ENCODE measurements at places on chromosomes 16 and 17. TPM values are rescaled to one million over a fixed set of nuclear protein-coding genes. Genes with fewer than 3 reads are reported as not detected.

- DNase-seq, result peak; percentile 54
- H3K4me3 ChIP-seq, result no peak overlapping the region
- no peaks in the 10 kb centered on the region for H3K4me1 ChIP-seq
- H3K27me3 ChIP-seq, result no peaks in the 10 kb centered on the region
These were observed 144.7 kb upstream of the SOX9 start for GRCh38 chr17:71976011-71976649.

DNA sequence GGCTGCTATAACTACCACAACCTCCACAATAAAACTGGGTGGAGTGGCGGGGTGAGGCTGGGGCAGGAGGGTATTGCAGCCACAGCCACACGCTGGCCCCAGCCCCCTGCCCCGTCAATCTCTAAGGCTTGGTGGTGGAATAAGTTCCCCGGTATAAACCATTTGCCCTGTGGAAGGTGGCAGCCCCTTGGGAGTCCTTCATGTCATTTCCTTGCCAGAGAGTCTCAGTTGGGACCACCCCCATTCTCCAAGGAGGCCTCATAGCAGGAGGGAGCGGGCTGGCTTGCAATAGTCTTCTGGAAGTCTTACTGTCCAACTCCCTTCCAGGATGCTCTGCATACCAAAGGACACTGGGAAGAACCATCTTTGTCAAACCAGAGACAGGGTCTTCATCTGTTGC, 19.4 kb downstream of the CD300A start:
- no peaks in the 10 kb centered on the region for H3K4me1 ChIP-seq
- no peaks in the 10 kb centered on the region for H3K27me3 ChIP-seq
- no peak overlapping the region for H3K4me3 ChIP-seq
- no peaks in the 10 kb centered on the region for H3K36me3 ChIP-seq

- H3K4me1 ChIP-seq, result no peaks in the 10 kb centered on the region
- no peaks in the 10 kb centered on the region for H3K27me3 ChIP-seq
- DNase-seq, result no peak
- no peak overlapping the region for H3K4me3 ChIP-seq
- H3K36me3 ChIP-seq, result no peaks in the 10 kb centered on the region
- no peak overlapping the region for H3K27ac ChIP-seq
These were observed 347.5 kb upstream of the ASIC2 start for GRCh38 chr17:33640629-33641028.

PRSS33 gene
- total RNA-seq, result not detected

GRCh38 chr16:84048270-84048669, 5.7 kb upstream of the SLC38A8 start:
- H3K4me1 ChIP-seq, result peaks cover 27% of the 10 kb centered on the region
- peak; percentile 89 for DNase-seq
- H3K27me3 ChIP-seq, result no peaks in the 10 kb centered on the region
- H3K27ac ChIP-seq, result peak overlapping the region; percentile 73

DNA sequence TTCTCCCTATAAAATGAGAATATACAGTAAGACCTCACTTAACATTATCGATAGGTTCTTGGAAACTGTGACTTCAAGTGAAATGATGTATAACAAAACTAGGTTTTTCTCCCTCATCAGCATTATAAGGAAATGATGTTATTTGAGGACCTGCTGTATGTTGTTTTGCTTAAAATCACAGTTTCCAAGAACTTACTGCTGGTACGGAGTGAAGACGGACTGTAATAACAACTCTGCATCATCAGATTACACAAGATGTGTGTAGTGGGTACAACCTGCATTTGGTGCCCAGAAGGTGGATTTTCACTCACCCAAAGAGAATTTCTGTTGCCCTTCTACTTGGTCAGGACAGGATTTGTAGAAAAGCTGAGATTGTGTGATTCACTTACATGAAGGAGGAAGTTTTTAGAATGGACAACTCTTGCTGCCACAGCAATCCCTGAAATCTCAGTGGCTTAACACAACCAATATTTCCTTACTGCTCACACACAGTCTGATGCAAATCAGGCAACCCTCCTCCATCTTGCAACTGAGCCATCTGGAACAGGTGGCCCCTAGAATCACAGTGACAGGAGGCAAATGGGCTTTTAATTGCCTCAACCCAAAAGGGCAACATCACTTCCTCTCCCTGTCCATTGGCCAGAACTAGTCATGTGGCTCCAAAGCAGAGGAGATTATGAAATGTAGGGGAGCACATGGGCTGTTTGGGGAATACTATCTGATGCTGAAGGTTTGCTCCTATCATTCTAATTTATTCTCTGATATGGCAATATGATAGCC, 67.6 kb upstream of the CACNG5 start:
- peaks cover 15% of the 10 kb centered on the region for H3K4me1 ChIP-seq
- DNase-seq, result no peak
- no peaks in the 10 kb centered on the region for H3K27me3 ChIP-seq
- no peak overlapping the region for H3K27ac ChIP-seq
- H3K4me3 ChIP-seq, result no peak overlapping the region
- no peaks in the 10 kb centered on the region for H3K36me3 ChIP-seq

TERB1 gene
- total RNA-seq, result not detected

DNA sequence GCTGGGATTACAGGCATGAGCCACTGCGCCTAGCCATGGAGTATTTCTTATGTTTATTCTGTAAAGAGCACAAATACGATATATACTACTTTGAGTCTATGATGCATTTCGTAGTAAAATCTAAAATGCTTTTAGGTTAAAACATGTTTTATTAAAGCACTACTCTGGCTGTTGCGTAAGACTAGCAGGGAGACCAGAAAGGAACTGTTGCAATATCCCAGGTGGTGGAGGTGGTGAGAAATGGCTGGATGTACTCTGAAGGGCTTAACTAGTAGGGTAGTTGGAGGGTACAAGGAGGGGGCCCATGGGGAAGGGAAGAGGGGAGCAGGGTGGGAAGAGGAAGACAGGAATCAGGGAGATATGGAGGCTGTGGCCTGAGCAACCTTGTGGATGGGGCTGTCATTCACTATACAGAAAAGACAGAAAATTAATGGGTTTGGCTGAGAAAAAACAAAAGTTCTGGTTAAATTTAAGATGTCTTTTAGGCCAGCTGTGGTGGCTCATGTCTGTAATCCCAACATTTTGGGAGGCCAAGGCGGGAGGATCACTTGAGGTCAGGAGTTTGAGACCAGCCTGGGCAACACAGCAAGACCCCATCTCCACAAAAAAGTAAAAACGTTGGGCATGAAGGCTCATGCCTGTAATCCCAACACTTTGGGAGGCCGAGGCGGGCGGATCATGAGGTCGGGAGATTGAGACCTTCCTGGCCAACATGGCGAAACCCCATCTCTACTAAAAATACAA, 35.8 kb downstream of the ST3GAL2 start:
- no peak for DNase-seq
- no peak overlapping the region for H3K4me3 ChIP-seq
- H3K27me3 ChIP-seq, result no peaks in the 10 kb centered on the region
- H3K4me1 ChIP-seq, result no peaks in the 10 kb centered on the region

SHISA9 gene
- 4.6 TPM for total RNA-seq

DNA sequence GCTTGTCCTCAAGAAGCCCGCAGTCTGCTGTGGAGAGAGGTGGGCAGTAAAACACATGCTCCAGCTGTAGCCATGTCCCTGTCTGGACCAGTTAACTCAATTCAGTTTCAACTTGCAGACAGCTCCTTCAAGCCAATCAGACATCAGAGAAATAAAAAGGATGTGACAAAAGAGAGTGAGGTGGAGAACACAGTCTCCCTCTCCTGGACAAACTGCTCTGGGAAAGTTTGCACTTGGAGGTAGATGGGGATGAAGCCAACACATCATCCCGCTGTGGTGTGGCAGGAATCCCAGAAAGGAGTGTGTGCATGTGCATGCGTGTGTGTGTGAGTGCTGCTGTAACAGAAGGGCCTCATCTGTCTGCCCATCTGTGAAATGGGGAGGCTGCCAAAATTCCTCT, 358.6 kb upstream of the ASIC2 start:
- no peak overlapping the region for H3K4me3 ChIP-seq
- no peaks in the 10 kb centered on the region for H3K4me1 ChIP-seq
- DNase-seq, result no peak
- H3K27me3 ChIP-seq, result no peaks in the 10 kb centered on the region
- H3K27ac ChIP-seq, result no peak overlapping the region

- DNase-seq, result no peak
- H3K27me3 ChIP-seq, result no peaks in the 10 kb centered on the region
- no peaks in the 10 kb centered on the region for H3K4me1 ChIP-seq
- H3K27ac ChIP-seq, result no peak overlapping the region
- no peaks in the 10 kb centered on the region for H3K36me3 ChIP-seq
These were observed 46.0 kb upstream of the ADAMTS18 start for GRCh38 chr16:77480681-77481315.

DNA sequence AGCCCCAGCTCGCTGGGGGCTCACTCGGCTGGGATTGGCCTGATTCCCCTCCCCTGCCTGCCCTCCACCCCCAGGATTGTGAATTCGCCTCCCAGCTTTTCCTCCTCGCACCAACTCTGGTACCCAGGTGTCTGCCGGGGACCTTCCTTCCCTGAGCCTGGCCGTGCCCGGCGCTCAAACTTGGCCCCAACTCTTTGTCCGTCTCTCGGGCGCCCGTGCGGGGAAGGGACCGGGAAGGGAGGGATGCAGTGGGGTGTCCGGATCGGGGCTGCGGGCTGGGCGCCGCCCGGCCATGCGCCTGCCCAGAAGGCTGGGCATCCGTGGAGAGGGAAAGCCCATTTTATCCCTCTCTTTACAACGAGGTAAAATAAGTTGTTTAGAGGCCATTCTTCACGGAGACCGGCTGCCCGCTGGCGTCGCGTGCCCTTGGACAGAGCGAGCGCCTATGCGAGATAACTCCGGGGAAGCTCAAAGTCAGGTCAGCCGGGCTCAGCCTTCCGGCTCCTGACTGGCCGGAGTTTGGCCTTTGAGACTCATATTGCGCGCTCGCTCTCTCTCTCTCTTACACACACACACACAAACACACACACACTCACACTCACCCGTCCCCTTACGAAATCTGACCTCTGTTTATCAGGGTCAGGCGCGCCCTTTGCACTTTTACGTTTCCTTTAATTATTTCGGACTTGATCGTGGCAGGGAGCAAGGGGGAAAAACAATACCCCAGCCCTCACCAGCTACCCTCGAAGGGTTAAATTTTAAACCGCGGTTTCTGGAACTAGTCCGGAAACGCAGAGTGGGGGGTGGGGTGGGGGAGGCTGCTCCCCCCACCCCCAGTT, 774 bp upstream of the MAF start:
- DNase-seq, result peak; percentile 42
- no peaks in the 10 kb centered on the region for H3K27me3 ChIP-seq
- peak overlapping the region; percentile 63 for H3K27ac ChIP-seq
- H3K36me3 ChIP-seq, result no peaks in the 10 kb centered on the region

- no peaks in the 10 kb centered on the region for H3K27me3 ChIP-seq
- H3K4me3 ChIP-seq, result no peak overlapping the region
- H3K4me1 ChIP-seq, result peaks cover 3% of the 10 kb centered on the region
- H3K36me3 ChIP-seq, result no peaks in the 10 kb centered on the region
- no peak overlapping the region for H3K27ac ChIP-seq
- no peak for DNase-seq
These were observed 68.7 kb upstream of the IRX3 start for GRCh38 chr16:54355251-54355650.

SLX4 gene
- 3.6 TPM for total RNA-seq

GRCh38 chr17:1995907-1996799, 29.0 kb downstream of the RTN4RL1 start:
- H3K4me3 ChIP-seq, result no peak overlapping the region
- peak; percentile 35 for DNase-seq
- peak overlapping the region; percentile 94 for H3K27ac ChIP-seq
- H3K36me3 ChIP-seq, result no peaks in the 10 kb centered on the region

DNA sequence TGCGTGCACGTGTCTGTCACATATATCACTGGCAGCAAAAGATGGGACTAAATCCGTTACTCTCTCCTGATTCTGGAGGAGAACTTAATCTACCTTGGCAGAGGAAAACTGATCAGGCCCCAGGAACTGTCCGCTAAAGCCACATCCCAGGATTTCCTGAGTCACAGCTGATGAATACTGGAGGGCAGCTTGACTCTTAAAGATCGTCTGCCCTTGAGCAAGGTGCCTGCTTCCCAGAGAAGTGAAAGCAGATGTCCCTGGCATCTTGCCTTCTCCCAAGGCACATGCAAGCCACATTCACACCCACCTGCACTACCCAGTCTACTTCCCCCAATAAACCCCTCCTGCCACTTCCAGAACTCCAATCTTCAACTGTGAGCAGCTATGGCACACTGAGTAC, 99.8 kb downstream of the CPPED1 start:
- DNase-seq, result no peak
- H3K4me1 ChIP-seq, result no peaks in the 10 kb centered on the region
- H3K36me3 ChIP-seq, result no peaks in the 10 kb centered on the region
- H3K27ac ChIP-seq, result no peak overlapping the region
- no peaks in the 10 kb centered on the region for H3K27me3 ChIP-seq
- no peak overlapping the region for H3K4me3 ChIP-seq

DNA sequence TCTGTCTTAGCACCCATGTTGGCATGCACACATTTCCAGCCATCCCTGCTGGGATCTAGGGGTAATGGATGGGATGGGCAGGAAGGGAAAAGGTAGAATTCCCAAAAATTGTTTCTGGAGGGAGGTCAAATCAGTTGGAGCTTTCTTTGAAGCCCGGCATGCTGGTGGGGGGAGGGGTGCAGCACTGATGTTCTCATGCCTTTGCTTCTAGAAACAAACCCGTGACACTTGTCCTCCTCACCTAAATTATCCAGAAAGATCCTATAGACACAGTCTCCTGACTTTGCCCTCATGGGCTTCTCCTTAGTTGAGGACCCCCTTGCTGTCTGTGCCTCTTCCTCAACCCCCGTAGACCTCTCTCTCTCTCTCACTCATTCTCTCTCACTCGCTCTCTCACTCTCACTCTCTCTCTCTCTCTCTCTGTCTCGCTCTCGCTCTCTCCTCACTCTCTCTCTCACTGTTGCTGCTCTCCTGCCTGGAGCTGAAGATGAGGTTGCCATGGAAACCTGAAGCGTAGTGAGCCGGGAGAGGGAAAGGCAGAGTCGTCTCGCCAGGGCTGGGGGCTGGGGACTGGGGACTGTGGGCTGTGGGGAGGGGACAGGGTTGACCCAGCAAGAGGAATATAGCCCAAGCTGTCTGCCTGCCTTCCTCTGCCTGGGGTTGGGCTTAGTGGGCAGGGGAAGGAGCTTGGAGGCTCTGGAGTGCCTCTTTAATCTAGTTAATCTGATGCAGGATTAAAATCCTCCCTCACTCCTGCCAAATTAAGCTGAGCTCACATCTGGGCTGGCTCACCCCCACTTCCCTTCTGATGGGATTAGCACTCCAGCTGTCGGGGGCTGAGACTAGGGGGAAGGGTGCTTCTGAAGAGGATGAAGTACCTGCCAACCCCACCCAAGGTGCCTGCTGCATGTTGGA, 16.1 kb downstream of the LASP1 start:
- no peaks in the 10 kb centered on the region for H3K27me3 ChIP-seq
- H3K36me3 ChIP-seq, result peaks cover 3% of the 10 kb centered on the region
- H3K27ac ChIP-seq, result peak overlapping the region; percentile 42
- peaks cover 57% of the 10 kb centered on the region for H3K4me1 ChIP-seq
- H3K4me3 ChIP-seq, result no peak overlapping the region
- DNase-seq, result no peak

- no peaks in the 10 kb centered on the region for H3K27me3 ChIP-seq
- H3K36me3 ChIP-seq, result no peaks in the 10 kb centered on the region
- no peak overlapping the region for H3K27ac ChIP-seq
These were observed 16.8 kb downstream of the TMEM100 start for GRCh38 chr17:55705847-55706246.

GRCh38 chr16:53492503-53492902, 10.5 kb downstream of the AKTIP start:
- H3K27me3 ChIP-seq, result no peaks in the 10 kb centered on the region
- no peak overlapping the region for H3K27ac ChIP-seq
- H3K4me3 ChIP-seq, result no peak overlapping the region
- H3K4me1 ChIP-seq, result no peaks in the 10 kb centered on the region
- H3K36me3 ChIP-seq, result peaks cover 30% of the 10 kb centered on the region
